ENCODE measurements at places on chromosomes 16 and 17.

DNA sequence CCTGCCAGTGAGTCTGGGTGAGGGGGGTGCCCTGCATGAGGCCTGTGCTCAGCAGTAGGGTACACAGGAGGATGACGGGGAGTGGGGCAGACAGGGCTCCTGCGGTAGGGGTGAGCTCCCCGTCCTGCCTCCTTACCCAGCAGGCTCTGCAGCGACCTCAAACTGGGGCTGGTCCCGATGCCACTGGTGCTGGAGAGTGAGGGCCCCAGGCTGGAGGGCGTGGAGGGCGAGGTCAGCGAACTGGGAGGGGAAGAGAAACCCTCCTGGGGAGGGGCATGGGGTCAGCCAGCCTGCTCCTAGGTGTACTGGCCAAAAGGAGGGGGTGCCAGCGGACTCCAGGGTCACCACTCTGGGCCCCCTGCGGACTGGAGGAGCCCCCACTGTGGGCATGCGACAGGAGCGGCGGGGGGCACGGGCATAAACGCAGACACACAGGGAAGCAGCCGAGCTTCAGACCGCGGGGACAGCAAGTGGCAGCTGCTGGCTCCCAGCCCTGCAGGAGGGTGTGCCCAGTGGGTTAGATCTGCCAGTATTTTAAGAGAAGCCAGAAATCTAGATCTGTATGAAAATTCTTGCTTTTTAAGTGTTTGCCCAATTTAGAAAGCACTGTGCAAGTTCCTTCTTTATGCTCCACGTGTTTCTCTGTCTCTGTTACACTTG, 9.0 kb upstream of the VASN start:
- no peaks in the 10 kb centered on the region for H3K4me1 ChIP-seq
- H3K36me3 ChIP-seq = peaks cover 19% of the 10 kb centered on the region
- no peak for DNase-seq
- H3K27me3 ChIP-seq = no peaks in the 10 kb centered on the region
- no peak overlapping the region for H3K4me3 ChIP-seq
- H3K27ac ChIP-seq = no peak overlapping the region

- no peaks in the 10 kb centered on the region for H3K27me3 ChIP-seq
- peak overlapping the region; percentile 94 for H3K27ac ChIP-seq
Observed at GRCh38 chr16:58415003-58415402, 22.7 kb downstream of the GINS3 start.

- peaks cover 34% of the 10 kb centered on the region for H3K4me1 ChIP-seq
- peaks cover 20% of the 10 kb centered on the region for H3K36me3 ChIP-seq
- DNase-seq = no peak
- peak within 1 kb of the TSS; percentile 85 for H3K27ac ChIP-seq
Observed at GRCh38 chr17:28711723-28712031, at the start of gene PROCA1. Gene PROCA1 (minus strand): TSS chr17:28711888. CDS start chr17:28711660, 228 bp downstream.

GRCh38 chr17:19269106-19269505, 31.9 kb downstream of the EPN2 start:
- DNase-seq = no peak
- no peaks in the 10 kb centered on the region for H3K36me3 ChIP-seq
- no peaks in the 10 kb centered on the region for H3K27me3 ChIP-seq
- peak overlapping the region; percentile 59 for H3K27ac ChIP-seq
- peaks cover 65% of the 10 kb centered on the region for H3K4me1 ChIP-seq

- H3K4me3 ChIP-seq = no peak overlapping the region
- no peaks in the 10 kb centered on the region for H3K27me3 ChIP-seq
- H3K27ac ChIP-seq = no peak overlapping the region
Observed at GRCh38 chr16:75653922-75654321, 6.3 kb downstream of the TERF2IP start.

DNA sequence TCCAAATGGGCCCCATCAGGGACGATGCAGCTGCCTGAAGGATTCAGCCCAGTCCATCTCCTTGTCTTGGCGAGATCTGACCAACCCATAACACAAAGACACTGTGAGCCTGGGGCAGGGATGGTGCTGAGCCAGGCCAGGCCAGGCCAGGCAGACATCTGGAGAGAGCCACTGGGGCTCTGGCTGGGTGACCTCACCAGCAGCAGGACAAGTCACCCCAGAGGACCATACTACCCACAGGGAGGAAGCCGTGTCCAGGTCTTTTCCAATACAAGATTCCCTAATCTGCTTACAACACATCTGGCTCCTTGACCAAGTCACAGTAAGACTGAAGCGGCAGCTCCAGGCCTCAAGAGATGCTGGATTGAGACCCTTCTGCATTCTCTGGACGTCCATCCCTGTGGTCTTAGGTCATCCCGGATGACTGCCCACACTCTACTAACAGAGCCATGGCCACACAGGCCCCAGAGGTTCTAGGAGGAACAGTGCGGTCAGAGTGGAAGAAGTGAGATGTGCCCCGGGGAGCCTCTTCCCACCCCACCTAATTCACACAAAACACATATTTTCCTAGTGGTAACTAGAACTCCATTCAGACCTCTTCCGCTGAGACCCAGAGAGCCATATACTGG, 81.8 kb upstream of the RCVRN start:
- H3K4me1 ChIP-seq = peaks cover 13% of the 10 kb centered on the region
- no peak overlapping the region for H3K27ac ChIP-seq
- H3K36me3 ChIP-seq = no peaks in the 10 kb centered on the region
- H3K4me3 ChIP-seq = no peak overlapping the region
- no peak for DNase-seq

Data from heart left ventricle (tissue), 16 donors.